ENCODE measurements at places on chromosomes 2 and 18.

GRCh38 chr2:172863341-172863740, 127.7 kb downstream of the RAPGEF4 start:
- no peak for DNase-seq

DNA sequence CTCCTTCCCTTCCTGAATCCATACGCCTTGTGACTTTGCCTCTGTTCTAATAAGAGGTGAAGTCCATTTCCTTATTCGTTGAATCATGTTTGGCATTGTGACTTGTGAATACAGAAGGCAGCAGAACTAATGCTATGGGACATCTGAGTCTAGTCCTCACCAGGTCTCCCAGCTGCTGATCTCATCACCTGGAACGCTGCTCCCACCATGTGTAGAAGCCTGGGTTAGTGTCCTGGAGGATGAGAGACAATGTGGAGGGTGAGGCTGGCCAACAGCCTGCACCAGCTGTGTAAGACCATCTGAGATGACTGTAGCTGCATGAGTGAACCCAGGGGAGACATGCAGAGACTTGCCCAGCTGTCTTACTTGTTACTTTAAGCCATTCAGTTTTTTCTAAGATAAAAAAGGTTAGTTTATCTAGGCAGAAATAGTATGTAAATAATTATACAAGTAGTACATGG, 3.5 kb upstream of the HAAO start:
- DNase-seq = no peak

- DNase-seq = no peak
Measured at GRCh38 chr2:20168727-20169696, 55.9 kb downstream of the SDC1 start.

- no peak for DNase-seq
Measured at GRCh38 chr2:199926806-199927205, 15.7 kb downstream of the C2orf69 start.

GRCh38 chr18:68428661-68429060, 286.2 kb downstream of the TMX3 start:
- no peak for DNase-seq

- no peak for DNase-seq
Measured at GRCh38 chr2:42046819-42047487, 868 bp upstream of the PKDCC start.

DNA sequence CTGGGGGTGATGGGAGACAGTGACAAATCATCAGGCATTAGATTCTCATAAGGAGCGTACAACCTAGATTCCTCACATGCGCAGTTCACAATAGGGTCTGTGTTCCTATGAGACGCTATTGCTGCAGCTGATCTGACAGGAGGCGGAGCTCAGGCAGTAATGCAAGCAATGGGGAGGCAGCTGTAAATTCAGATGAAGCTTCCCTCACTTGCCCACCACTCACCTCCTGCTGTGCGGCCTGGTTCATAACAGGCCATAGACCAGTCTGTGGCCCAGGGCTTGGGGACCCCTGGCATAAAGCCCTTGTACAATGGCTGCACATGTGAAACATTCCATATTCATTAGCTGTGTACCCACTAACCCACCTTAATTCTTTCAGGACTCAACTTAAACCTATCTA, 18.0 kb downstream of the NMUR1 start:
- DNase-seq = no peak

DNA sequence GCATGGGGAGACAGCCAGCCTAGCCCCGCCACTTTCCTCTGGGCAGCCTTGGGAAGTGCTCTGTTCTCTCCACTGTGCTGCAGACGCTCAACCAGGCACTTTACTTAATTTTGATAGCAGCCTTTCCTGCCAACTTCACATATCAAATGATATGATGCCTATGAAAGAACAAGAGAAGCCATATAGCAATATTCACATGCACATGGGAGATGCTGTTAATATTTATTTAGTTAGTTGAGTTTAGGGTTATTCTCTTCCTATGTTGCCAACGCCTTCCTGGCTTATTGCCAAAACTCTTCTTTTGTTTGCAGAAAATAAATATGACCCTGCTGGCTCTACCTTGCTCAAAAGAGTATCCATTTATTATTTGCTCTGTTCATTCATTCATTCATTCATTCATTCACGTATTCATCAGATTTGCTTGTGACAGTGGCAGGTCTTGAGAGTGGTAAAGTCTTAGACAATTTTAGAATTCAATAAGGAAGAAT, 99.3 kb downstream of the GATA6 start:
- no peak for DNase-seq

DNA sequence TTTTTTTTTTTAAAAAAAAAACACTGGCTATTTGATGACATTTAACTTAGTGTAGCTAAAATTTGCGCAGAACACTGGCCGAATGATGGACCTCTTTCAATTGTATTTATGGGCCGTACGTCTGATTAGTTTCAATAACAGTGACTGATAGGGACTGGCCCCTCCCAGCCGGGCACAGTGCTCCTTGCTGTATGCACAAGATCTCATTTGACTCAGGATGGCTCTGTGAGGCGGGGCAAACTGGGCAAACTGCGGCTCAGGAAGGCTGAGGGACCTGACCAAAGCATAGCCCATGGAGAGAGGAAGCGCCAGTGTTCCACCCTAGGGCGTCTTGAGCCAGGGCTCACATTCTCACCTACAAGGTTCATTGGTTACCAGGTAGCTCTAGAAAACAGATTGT, 21.2 kb downstream of the TRAF3IP1 start:
- DNase-seq = no peak

DNA sequence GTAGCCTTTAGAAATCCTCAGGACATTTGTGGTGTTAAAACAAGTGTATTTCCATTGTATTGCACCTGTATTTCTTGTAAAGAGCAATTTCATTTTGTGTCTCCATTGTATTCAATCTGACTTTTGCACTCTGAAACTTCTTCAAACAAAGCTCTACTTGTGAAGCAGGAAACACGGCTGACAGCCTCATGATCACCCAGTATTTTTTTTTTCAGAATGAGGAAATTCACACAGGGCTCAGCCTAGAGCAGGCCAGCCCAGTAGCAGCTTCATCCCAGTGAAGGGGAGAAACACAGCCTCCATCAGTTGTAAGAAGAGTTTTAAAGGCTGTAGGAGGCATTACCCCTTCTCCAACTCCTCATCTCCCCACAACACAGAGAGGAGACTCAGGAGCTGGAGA, 175.9 kb upstream of the KLHL29 start:
- no peak for DNase-seq

DNA sequence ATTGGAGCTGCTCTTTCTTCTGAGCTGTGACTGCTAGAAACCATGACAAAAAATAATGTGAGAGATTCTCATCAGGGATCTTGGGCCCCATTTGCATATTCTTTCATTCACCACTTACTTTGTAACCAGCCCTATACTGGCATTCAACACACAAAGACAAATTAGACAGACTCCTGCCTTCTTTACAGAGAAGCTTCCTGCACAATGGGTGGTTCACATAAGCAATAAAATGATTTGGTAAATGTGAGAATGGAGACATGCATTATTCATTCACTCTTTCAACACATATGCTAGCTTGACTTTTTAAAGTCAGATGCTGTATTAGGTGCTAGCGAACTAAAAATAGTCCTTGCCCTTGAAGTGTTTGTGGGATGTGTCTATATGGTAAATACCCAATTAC, 174.4 kb downstream of the NCKAP5 start:
- DNase-seq = no peak

DNA sequence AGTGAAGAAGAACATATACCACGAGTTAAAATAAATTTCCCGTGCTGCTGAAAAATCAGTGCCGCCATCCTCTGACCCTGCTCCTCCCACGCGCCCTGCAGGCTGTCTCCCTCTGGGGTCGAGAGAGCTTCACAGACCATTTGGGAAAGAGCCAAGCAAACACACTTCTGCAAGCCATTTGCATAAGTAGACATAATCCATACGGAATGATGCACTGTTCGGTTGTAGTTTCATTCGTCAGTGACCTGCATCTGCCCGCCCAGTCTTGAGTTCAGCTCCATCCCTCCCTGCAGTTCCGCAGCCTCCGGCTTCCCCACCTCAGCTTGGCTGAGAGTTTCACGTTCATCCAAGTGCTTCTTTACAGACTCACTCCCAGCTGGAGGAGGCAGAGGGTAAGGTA, 69.6 kb downstream of the TRAPPC12 start:
- DNase-seq = no peak

All from HS-5 (cell line).